ENCODE measurements at places on chromosomes 12 and 14.

- no peak for DNase-seq
Measured at GRCh38 chr14:25136811-25137210, 86.9 kb upstream of the STXBP6 start.

GRCh38 chr14:24441485-24441884, 1.1 kb downstream of the SDR39U1 start:
- DNase-seq = no peak

- DNase-seq = peak; percentile 8
Measured at GRCh38 chr12:121261398-121261797, 35.1 kb downstream of the CAMKK2 start.

- DNase-seq = no peak
Measured at GRCh38 chr14:86788224-86788623, 1204.8 kb downstream of the GALC start.

- DNase-seq = no peak
Measured at GRCh38 chr12:85713373-85713772, 122.8 kb downstream of the RASSF9 start.

GRCh38 chr14:100715803-100716202, 10.9 kb upstream of the DLK1 start:
- DNase-seq = no peak

- no peak for DNase-seq
Measured at GRCh38 chr14:96590190-96590864, 88.1 kb downstream of the PAPOLA start.

DNA sequence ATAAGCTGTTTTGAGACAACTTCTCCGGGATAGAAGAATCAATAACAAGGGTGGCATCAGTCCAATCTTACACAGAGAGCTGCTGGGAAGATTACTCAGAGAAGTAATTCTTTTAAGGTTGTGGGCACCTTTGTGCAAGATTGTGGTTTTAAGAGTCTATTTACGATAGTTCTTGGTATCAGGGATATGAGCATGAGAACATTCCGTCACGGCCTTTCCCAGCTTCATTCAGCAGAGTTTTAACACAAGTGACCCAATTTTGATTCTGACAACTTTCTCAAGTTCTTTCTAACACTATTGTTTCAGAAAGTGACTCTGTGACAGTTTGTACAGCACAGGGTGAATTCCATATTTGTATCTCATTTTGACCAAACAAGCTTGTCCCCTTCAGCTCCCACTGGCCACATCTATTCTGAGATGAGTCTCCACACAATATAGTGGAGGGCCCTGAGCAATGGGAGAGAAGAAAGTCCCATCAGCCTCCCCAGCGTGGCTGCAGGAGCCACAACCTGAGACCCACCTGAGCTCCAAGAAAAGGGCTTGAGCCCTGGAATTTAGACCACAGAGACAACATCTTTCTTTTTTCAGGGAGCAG, 869.2 kb downstream of the TMEM121 start:
- DNase-seq = no peak

GRCh38 chr12:117031843-117032592, 67.2 kb downstream of the TESC start:
- DNase-seq = peak; percentile 8

All from Right ventricle myocardium superior (tissue), 1 donor.